ENCODE measurements at places on chromosomes 5 and 9.

- no peak for DNase-seq
Measured at GRCh38 chr5:39470811-39471210, 46.0 kb upstream of the DAB2 start.

- no peak for DNase-seq
Measured at GRCh38 chr5:132429463-132430440, 60.2 kb downstream of the SLC22A5 start.

DNA sequence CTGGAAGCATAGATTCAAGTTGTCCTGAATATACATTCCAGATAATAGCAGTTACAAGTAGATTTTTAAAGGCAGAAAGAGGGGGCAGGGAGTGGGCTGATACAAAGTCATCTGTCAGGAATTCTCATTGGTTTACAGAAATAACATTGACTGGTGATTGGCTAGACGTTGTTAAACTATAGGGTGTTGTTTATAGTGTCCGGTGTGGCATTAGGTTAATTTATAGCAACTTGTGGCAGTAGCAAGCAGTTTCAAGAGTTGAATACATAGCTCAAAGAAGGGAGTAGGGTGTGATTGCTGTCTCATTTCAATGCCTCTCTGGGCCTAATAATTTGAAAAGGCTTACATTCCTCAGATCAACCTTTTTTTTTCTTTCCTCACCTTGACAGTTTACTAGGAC lies 10.7 kb upstream of the POC5 start:
- no peak for DNase-seq

GRCh38 chr5:169960659-169961058 lies 19.6 kb downstream of the INSYN2B start:
- no peak for DNase-seq

DNA sequence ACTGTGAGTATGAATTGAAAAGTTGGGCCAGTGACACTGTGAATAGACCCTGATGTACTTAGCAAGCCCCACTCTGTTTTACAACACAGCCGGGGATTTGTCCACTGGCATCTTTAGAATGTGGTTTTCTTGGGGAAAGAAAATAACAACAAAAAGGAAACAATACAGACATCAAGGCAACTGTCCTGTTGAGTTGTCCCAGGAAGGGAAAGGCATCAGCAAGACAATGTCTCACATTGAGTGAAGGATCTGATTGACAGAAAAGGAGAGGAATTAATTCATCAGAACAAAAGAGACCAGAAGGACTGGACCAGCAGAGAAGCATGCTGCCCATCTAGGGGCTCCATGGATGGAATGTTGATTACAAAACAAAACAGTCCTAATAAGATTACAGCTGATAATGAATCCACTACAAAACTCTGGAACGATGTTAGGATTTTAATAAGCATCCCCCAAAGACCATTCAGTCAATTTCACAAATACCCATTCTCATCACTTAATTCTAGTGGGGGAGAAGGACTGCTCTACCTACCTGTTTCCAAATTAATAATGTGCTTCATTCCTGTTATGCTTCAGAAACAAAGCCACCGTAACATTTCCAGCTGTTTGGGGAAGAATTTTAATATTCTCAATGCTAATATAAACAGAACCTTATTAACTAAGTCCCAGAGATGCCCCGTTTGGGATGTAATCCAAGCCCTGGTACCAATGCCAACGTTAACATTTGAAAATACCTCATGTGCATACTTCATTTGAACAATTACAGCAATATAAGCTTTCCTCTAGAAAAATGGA lies 298.0 kb downstream of the SPOCK1 start:
- DNase-seq, result no peak

DNA sequence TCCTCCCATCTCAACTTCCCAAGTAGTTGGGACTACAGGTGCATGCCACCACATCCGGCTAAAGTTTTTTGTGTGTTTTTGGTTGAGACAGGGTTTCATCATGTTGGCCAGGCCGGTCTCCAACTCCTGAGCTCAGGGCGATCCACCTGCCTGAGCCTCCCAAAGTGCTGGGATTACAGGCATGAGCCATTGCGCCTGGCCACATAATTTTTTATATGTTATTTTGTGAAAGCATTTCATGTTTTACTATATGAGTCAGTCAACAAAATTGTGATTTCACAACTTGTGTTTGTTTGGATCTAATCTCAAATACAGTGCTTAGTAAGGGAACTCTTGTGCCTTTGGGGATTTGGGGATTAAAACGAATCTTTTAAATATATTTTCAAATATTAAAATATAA lies 20.0 kb upstream of the FAM120AOS start:
- DNase-seq, result no peak

DNA sequence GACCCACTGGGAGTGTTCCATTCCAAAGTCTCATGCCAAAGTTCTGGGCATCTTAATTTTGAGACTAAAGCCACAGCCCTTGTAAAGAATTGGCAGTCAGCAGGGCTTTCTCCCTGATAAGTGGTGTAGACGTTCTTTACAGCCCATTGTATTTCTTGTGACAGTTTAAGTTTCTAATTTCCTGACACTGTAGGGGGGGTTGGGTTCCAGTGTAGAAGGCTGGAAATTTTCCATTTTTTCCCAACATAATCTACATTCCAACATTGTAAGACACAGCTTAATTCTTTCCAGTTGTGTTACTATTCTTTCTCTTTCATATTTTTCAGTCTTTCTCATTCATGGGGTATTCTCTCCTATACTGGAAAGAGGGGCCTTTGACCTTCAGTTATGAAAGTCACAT lies 121.1 kb downstream of the FBXL7 start:
- no peak for DNase-seq

GRCh38 chr5:66710557-66711088 lies 114.4 kb downstream of the MAST4 start:
- no peak for DNase-seq
